H9 (cell line): ENCODE measurements at places on chromosomes 5 and 9. TPM values are rescaled to one million over a fixed set of nuclear protein-coding genes. Genes with fewer than 3 reads are reported as not detected.

NTNG2 gene
- total RNA-seq = 0.52 and 0.66 TPM in 2 replicates

TEX48 gene
- total RNA-seq = not detected in 2 replicates

HTR1A gene
- 0.55 and 0.79 TPM in 2 replicates for total RNA-seq

GRCh38 chr5:96001262-96001661, 39.6 kb upstream of the ELL2 start:
- H3K27me3 ChIP-seq = no peaks in the 10 kb centered on the region
- H3K4me1 ChIP-seq = no peaks in the 10 kb centered on the region
- H3K36me3 ChIP-seq = no peaks in the 10 kb centered on the region; the same call in 2 of the 3 replicates
- no peak overlapping the region for H3K27ac ChIP-seq
- DNase-seq = no peak
- H3K4me3 ChIP-seq = no peak overlapping the region
